ENCODE measurements at places on chromosomes 7 and 10.

DNA sequence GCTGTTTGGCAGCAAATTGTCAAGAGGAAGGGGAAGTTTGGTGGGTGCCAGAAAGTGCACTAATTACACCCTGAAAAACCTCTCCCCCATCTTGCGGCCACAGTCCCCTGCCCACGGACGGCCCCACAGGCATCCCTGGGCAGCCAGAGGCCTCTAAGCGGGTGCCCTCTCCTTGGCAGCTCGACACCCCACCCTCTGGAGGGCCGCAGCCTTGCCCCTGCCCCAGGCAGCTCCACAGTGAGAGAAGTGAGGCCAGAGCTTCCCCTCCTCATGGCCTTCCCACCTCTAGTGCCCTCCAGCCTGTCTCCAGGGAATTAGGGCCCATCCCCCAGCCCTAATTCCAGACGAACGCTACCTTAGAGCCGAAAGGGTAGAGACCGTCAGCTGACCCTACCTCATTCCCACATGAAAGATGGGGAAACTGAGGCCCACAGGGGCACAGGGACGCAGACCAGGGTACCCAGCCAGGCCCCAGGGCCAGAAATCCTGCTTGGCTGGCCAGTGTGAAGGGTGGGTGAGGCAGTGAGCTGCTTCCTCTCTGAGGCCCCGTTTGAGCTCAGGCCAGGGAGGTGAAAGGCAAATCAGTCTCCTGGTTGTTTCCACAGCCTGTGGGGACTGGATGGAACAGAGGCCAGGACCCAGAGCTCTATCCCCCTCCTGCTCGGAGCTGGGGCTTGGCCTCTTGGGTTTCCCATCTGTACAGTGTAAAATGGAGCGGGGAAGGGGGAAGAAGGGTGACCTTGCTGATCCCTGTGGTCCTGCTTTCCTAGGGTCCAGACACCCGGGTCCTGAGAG is 10.0 kb downstream of the ZCCHC24 start:
- DNase-seq, result no peak

GRCh38 chr10:114043532-114044246 is at the start of gene ADRB1:
ADRB1 (plus strand) TSS chr10:114043866; CDS start chr10:114044133, 267 bp downstream.
- peak; percentile 61 for DNase-seq

DNA sequence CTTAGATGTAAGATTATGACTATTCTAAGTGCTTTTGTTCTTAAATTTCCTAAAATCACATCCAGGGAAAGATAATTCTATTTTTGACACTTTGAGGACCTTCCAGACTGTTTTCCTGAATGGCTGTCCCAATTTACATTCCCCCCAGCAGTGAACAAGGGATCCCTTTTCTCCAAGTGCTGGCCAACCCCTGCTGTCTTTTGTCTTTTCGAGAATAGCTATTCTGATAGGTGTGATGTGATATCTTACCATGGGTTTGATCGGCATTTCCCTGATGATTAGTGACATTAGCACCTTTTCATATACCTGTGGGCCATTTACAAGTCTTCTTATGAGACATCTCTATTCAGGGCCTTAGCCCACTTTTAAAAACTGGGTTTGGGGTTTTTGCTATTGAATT is 526.7 kb upstream of the FZD8 start:
- DNase-seq, result no peak

DNA sequence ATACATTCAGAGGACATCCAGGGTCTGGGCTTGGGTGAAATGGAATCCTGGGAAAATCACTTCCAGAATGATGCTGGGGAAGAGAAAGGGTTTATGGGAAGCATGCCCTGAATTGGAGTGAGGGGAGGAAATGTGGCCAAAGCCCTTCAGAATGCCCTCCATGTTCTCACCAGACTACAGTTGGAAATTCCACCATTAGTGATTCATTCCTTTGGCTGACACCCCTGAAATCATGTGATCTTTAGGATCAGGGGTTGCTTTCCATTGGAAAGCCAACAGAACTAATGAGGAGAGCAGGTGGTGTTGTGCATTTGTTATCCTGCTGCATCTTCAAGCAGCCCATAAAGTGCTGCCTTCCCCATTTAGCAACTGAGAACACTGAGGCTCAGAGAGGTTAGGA is 20.8 kb upstream of the RADIL start:
- no peak for DNase-seq

- no peak for DNase-seq
These were observed 187.8 kb downstream of the PARD3 start for GRCh38 chr10:34627331-34627730.

DNA sequence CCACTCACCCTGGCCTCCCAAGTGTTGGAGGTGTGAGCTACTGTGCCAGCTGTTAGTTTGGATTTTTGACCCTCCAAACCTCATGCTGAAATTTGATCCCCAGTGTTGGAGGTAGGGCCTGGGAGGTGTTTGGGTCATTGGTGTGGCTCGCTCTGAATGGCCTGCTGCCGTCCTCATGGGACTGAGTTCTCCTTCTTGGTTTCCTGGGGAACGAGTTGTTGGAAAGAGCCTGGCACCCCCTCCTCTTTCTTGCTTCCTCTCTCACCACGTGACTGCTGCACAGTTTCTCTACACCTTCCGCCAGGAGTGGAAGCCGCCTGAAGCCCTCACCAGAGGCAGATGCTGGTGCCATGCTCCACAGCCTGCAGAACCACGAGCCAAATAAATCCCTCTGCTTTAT is 253.5 kb downstream of the PHTF2 start:
- no peak for DNase-seq

GRCh38 chr10:132564690-132565089 is 27.1 kb downstream of the INPP5A start:
- no peak for DNase-seq

DNA sequence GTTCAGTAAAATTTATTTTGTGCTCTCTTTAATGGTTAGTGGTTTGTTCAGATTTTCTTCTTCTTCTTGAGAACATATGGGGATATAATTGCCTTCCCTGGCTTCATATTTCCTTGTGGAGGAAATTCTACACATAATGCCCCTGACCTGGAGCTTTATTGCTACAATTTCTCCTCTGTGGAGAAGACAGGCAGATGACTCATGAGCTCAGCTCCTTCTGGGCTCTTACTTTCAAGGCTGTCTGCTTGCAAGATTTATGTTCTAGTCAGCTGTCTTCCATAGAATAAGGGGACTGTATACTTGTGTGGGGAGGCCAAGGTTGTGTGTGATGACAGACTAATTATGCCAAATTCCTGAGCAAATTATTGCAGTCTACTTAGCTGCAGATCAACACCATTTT is 1.6 kb downstream of the LRRD1 start:
- DNase-seq, result no peak

GRCh38 chr7:80187279-80187678 is 52.6 kb downstream of the GNAI1 start:
- DNase-seq, result no peak

- DNase-seq, result no peak
These were observed 42.8 kb downstream of the HSPA12A start for GRCh38 chr10:116699471-116700150.

DNA sequence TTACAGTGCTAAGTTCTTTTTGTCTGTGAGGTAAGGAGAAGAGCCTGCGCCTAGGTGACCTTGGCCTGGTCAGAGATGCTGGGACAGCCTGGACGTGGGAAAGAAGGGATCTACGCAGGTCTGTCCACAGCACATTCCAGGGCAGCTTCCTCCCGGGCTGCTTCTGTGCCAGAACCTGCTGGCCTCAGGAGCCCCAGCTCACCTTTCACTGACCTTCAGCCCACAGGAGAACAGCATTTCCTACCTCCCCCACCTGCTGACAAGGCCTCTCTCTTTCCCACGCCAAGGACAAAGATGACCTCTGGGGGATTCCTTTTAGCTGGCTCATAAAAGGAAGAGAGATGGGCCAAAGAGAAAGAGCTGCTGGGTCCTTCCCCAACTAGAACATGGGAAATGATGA is 260.6 kb downstream of the KCNMA1 start:
- DNase-seq, result no peak

DNA sequence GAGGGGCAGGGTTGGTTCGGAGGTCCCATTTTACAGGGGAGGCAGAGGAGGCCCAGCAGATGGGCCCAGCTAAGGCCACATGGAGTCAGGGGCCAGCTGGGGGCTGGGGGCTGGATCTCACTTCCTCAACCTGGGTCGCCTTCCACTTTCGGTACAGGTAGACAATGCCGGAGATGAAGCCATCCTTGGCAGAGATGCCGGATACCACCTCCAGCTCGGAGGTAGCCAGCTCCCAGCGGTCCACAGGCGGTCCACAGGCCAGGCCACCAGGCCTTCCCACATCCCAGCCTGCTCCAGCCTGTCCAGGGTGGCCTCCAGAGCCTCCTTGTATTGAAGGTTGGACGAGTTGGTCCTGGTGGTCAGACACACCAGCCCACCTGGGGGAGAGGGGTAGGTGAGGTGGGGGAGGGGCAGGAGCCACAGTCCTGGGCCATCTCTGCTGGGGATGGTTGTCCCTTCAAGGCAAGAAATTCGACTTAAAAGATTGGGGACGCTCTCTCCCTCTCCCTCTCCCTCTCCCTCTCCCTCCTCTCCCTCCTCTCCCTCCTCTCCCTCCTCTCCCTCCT is 3.9 kb downstream of the CLDN4 start:
- DNase-seq, result no peak

- no peak for DNase-seq
These were observed 63.6 kb upstream of the AGR3 start for GRCh38 chr7:16945372-16945771.

- DNase-seq, result no peak
These were observed 55.3 kb upstream of the C7orf33 start for GRCh38 chr7:148535217-148535616.

DNA sequence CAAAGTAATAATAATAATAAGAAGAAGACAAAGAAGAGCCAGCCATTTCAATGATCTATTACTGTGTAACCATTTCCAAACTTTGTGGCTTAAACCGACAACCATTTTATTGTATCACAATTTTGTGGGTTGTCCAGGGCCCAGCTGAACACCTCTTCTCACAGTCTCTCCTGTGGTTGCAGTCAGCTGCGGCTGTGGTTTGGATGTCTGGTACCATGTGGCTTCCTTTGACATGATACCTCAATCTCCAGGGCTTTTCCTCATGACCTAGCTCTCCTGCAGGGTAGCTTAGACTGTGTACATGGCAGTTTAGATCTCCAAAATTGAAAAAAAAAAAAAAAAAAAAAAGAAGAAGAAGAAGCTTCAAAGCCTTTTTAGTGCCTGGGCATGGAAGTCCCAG is 72.6 kb upstream of the NFKB2 start:
- DNase-seq, result no peak

DNA sequence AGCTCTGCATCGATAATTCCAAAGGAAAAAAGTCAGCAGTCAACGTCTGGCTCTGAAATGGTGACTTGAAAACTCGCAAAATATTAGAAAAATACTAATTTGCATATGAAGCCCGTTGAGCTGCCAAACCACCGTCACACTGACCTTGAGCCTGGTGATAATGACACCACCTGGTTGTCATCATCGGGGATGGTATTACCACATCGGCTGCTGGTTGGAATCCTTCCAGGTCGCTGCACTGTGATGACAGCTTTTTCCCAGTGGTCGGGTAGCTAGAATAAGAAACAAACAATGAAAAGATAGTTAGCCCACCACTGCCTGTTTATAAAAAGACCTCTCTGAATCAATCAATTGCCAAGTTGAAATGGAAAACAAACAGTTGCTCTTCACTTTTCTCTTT is 41.6 kb downstream of the LAMB1 start:
- DNase-seq, result no peak

- no peak for DNase-seq
These were observed 171.8 kb upstream of the MTPN start for GRCh38 chr7:136148920-136149319.

GRCh38 chr10:67837541-67838314 is at the start of gene DNAJC12:
DNAJC12 (minus strand) TSS chr10:67838188; CDS start chr10:67838011, 177 bp downstream.
- no peak for DNase-seq

GRCh38 chr10:93039721-93040120 is 20.9 kb upstream of the CYP26C1 start:
- DNase-seq, result no peak
